ENCODE measurements at places on chromosomes 1 and 21. TPM values are rescaled to one million over a fixed set of nuclear protein-coding genes. Genes with fewer than 3 reads are reported as not detected.

GRCh38 chr21:41428847-41429246 is 2.8 kb downstream of the MX1 start:
- H3K4me3 ChIP-seq = no peak overlapping the region
- H3K4me1 ChIP-seq = no peaks in the 10 kb centered on the region
- no peak overlapping the region for H3K27ac ChIP-seq
- no peaks in the 10 kb centered on the region for H3K36me3 ChIP-seq
- DNase-seq = no peak

DNA sequence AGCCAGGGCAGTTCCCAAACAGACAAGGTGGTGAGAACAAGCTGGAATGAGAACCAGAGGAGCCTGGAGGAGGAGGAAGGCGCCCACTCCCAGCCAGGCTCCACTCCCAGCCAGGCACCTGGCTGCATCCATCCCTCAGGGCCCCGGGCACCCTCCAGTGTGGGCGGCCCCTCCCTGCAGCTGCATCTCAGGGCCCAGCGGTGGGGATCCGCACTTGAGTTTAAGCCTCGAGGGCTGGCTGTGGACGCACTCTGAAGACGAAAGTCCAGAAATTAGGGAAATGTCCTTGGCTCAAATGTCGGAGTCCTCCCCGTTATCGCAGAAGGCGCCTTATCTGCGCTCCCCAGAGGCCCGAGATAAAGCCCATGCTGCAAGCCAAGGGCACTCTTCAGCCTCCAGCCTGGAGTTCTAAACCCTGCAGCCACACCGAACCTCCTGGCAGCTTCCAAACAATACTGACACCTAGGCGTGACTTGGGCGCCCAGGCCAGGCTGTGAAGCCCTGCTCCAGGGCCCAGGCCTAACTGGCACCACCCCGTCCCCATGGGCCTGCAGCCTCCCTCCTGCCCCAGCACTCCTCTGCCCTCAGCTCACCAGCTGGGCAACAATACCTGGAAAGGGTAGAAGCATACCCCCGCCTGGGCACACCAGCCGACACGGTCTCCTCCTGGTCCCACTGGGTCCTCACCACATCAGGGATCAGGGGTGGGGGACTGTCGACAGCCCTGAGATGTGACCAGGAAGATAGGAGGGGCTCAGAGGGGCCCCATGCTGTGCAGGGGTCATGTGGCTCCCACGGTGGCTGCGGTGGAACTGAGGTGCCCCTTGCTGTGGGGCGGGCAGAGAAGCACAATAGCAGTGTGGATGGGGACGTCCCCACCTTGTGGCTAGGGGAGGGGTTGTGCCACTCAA is 184.8 kb upstream of the VAMP3 start:
- no peak overlapping the region for H3K27ac ChIP-seq
- no peaks in the 10 kb centered on the region for H3K36me3 ChIP-seq
- no peaks in the 10 kb centered on the region for H3K4me1 ChIP-seq
- peak; percentile 68 for DNase-seq

DNA sequence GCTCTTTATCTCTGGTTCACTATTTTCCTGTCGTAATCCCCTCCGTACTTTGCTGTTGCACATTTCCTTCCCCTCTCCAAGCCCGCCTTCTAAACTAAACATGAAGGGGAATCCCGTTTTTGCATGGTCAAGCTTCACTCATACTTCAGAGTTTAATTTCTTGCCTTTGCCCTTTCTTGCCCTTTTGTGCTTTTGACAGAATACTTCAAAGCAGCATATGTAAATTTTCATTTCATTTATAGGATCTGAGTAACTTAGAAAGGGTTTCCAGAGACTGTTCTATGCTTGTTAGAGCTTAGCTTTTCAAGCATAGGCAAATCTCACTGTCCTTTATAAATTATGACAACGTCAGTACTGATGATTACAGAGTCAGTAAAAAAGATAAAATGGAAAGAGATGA is 27.7 kb downstream of the SPATA45 start:
- no peaks in the 10 kb centered on the region for H3K27me3 ChIP-seq
- H3K4me3 ChIP-seq = no peak overlapping the region
- no peak for DNase-seq
- H3K4me1 ChIP-seq = peaks cover 2% of the 10 kb centered on the region

GRCh38 chr21:46344219-46344915 is 20.4 kb downstream of the PCNT start:
- H3K27me3 ChIP-seq = no peaks in the 10 kb centered on the region
- no peak for DNase-seq
- H3K27ac ChIP-seq = no peak overlapping the region
- H3K36me3 ChIP-seq = peaks cover 23% of the 10 kb centered on the region
- no peak overlapping the region for H3K4me3 ChIP-seq

DNA sequence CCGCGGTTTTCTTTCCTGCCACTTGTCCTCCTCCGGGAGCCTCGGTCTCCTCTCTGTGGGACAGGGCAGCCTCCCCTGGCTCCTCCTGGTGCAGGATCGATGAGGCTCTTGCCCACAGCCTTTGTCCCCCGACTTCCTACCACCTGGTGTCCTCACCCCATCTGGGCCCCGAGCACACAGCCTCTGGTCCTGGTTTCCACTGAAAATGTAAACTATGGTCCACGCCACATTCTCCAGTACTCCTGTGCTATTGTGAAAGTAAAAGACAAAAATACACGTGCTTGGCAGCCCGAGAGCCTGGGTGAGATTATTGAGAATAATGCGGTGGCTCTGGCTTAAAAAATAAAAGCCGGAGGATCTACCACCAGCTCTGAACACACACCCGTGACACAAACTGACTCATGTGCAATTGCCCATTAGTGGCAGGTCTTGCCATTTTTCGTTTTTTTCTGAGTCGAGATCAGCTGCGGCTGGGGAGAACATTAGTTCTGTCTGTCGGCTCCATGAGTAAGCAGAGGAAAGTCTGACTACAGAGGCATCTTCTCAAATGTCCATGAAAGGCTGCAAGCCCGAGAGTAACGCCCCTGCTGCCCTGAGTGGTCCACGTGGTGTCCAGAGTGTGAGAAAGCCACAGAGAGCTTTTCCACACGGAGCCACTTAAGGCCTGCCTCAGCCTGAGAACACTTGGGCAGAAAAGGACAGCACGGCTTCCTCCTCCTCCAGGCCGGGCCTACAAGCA is 5.7 kb upstream of the COL6A2 start:
- DNase-seq = no peak
- peaks cover 25% of the 10 kb centered on the region for H3K4me1 ChIP-seq
- H3K36me3 ChIP-seq = no peaks in the 10 kb centered on the region
- no peaks in the 10 kb centered on the region for H3K27me3 ChIP-seq

DNA sequence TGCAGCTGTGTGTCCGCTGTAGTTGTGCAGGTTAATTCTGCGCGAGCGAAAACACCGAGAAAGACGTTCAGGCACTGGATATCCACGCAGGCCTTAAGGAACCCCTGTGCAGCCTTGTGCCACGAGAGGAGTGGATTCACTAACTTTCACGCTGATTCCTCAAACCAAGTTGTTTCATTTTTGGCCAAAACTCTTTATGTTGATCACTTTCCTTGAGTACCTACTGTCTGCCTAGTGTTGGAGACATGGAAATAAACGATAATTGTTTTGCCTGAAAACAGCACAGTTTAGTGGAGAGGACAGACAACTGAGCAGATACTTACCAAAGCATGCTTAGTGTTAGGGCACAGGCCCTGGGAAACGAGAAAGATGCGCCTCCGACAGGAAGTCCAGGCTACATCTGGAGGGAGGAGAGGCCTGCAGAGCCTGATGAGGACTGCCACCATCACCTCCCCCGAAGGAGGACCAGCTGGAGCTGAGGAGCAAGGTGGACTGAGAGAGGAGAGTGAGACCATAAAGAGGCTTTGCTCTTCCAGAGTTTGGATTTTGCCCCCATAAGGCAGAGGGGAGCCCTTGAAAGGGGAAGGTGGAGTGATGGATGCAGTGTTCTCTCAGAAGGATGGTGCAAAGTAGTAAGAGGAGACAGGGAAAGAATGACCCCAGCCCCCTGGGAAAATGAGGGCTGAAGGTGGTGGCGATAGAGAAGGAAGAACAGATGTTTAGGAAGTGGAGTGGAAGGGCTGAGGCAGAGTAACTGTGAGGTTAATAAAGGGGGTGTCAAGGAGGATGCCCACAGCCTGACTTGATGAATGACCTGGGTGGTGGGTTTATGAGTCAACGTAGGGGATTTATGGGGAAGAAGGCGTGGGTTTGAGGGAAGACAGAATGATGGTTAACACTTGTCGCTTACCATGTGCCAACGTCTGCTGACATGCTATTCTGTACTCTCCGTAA is 956 bp upstream of the SCAF4 start:
- H3K27ac ChIP-seq = no peak overlapping the region
- DNase-seq = no peak
- H3K36me3 ChIP-seq = no peaks in the 10 kb centered on the region
- H3K4me3 ChIP-seq = no peak overlapping the region
- H3K27me3 ChIP-seq = no peaks in the 10 kb centered on the region

- no peak overlapping the region for H3K4me3 ChIP-seq
- H3K27ac ChIP-seq = no peak overlapping the region
- no peaks in the 10 kb centered on the region for H3K36me3 ChIP-seq
- no peak for DNase-seq
- H3K27me3 ChIP-seq = no peaks in the 10 kb centered on the region
These were observed 33.7 kb downstream of the ADAMTS1 start for GRCh38 chr21:26811482-26811881.

GRCh38 chr1:36585569-36586548 is 103.1 kb upstream of the CSF3R start:
- DNase-seq = no peak
- no peak overlapping the region for H3K4me3 ChIP-seq
- H3K27me3 ChIP-seq = peaks cover 67% of the 10 kb centered on the region
- no peak overlapping the region for H3K27ac ChIP-seq
- no peaks in the 10 kb centered on the region for H3K36me3 ChIP-seq

- DNase-seq = no peak
- no peak overlapping the region for H3K27ac ChIP-seq
- no peak overlapping the region for H3K4me3 ChIP-seq
- H3K4me1 ChIP-seq = no peaks in the 10 kb centered on the region
- H3K36me3 ChIP-seq = no peaks in the 10 kb centered on the region
- no peaks in the 10 kb centered on the region for H3K27me3 ChIP-seq
These were observed 294.6 kb downstream of the TTLL7 start for GRCh38 chr1:83704350-83704749.

DNA sequence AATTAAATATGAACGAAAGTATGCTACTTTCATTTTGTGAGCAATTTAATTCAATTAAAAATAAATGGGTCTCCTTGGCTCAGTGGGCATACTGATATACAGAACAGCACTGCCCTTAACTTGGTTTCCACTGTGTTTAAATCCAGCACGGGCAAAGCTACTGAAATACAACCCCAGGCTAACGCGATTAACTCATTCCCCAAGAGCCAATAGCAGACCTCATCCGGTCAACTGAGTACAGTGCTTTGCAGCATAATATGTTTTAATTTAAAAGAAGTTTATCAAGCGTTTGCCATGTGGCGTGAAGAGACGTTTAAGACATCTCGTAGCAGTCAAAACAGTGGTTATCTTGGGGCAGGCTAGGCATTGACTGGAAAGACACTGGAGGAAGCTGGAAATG is 118.6 kb downstream of the PROX1 start:
- no peaks in the 10 kb centered on the region for H3K36me3 ChIP-seq
- H3K4me3 ChIP-seq = no peak overlapping the region
- H3K4me1 ChIP-seq = no peaks in the 10 kb centered on the region
- no peak overlapping the region for H3K27ac ChIP-seq

DNA sequence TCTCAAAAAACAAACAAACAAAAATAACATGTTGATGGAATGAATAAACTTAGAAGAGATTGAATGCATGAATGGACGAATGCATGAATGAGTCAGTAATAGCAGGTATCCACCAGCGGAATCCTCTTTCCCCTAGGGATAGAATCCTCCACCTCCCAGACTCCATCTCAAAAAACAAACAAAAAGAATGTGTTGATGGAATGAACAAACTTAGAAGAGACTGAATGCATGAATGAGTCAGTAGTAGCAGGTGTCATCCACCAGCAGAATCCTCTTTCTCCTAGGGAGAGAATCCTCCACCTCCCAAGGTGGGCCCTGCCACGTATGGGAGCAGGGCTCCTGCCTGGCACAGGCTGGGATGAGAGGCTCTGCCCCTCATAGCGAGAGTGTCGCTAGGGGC is 26.8 kb upstream of the RNF19B start:
- peaks cover 52% of the 10 kb centered on the region for H3K4me1 ChIP-seq
- H3K27me3 ChIP-seq = no peaks in the 10 kb centered on the region
- no peak overlapping the region for H3K27ac ChIP-seq

GRCh38 chr21:36691555-36692041 is 7.3 kb upstream of the SIM2 start:
- peaks cover 71% of the 10 kb centered on the region for H3K27me3 ChIP-seq
- H3K36me3 ChIP-seq = peaks cover 3% of the 10 kb centered on the region
- no peak overlapping the region for H3K4me3 ChIP-seq

- no peak overlapping the region for H3K27ac ChIP-seq
- H3K4me1 ChIP-seq = peaks cover 19% of the 10 kb centered on the region
- DNase-seq = no peak
- H3K27me3 ChIP-seq = no peaks in the 10 kb centered on the region
- peaks cover 2% of the 10 kb centered on the region for H3K36me3 ChIP-seq
These were observed 1.6 kb upstream of the APOBEC4 start for GRCh38 chr1:183654706-183655105.

DNA sequence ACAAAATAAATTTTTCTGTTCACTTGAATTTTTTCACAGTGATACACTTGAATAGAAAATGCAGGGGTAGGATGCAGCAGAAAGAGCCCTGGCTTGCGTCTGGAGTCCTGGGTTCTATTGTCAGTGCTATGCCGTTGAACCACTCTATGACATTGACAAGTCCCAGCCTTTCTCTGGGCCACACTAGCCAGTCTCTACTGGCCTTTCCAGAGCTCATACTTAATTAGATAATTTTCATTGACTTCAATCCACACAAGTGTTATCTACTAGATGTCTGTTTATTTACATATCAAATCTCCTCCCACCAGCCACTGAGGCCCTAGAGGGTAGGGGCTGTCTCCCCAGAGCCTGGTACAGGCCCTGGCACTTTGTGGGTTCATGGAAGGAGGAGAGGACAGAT is 15.5 kb upstream of the CELA3B start:
- no peak overlapping the region for H3K27ac ChIP-seq
- H3K4me3 ChIP-seq = no peak overlapping the region
- no peak for DNase-seq

- no peaks in the 10 kb centered on the region for H3K36me3 ChIP-seq
- peaks cover 3% of the 10 kb centered on the region for H3K27me3 ChIP-seq
- no peak overlapping the region for H3K4me3 ChIP-seq
- H3K27ac ChIP-seq = no peak overlapping the region
- H3K4me1 ChIP-seq = peaks cover 24% of the 10 kb centered on the region
These were observed 66.0 kb upstream of the EFHD2 start for GRCh38 chr1:15343729-15344128.

Gene EVA1B
- 85.2 TPM for total RNA-seq

Gene NHLH1
- total RNA-seq = 0.18 TPM

Gene ZFP69
- total RNA-seq = 4.5 TPM

Gene DNALI1
- 3.9 TPM for total RNA-seq

Gene TNFRSF9
- total RNA-seq = 0.07 TPM

Gene CDA
- not detected for total RNA-seq

All from chondrocyte (in vitro differentiated cells).